Stimulated activated naive CD4-positive, alpha-beta T cell treated with Interleukin-2 at 50 U/mL for 16 hours (primary cell): ENCODE measurements at places on chromosomes 5 and 9.

GRCh38 chr9:33797837-33798236 is 2.5 kb downstream of the PRSS3 start:
- DNase-seq = no peak

- no peak for DNase-seq
Observed at GRCh38 chr5:106797996-106798395, 872.7 kb downstream of the EFNA5 start.

GRCh38 chr9:36866840-36867239 is 167.2 kb downstream of the PAX5 start:
- no peak for DNase-seq

- DNase-seq = no peak
Observed at GRCh38 chr5:94024101-94024500, 282.7 kb upstream of the POU5F2 start.

- no peak for DNase-seq
Observed at GRCh38 chr5:2223303-2223702, 340.6 kb upstream of the IRX4 start.

- DNase-seq = no peak
Observed at GRCh38 chr5:72937517-72938061, 18.3 kb upstream of the FCHO2 start.

GRCh38 chr9:13718539-13718938 is 439.0 kb upstream of the MPDZ start:
- DNase-seq = no peak

DNA sequence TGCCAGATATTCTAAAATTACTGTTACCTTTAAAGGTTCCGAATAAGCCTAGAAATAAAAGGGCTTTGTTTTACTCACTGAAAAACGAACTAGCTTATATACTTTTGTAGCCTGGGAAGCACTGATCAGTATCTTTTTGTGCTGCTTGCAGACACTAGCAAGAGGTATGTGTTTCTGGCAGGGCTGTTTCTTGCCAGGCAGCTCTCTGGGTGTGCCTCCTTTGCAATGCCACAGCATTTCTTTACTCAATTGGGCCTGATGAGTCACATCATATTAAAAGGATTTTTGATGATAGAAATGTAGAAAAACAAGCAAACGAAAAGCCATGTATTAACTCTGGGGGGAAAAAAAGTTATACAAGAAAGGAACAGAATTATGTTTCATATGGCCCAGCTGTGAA is 35.6 kb downstream of the CD180 start:
- peak; percentile 27 for DNase-seq

DNA sequence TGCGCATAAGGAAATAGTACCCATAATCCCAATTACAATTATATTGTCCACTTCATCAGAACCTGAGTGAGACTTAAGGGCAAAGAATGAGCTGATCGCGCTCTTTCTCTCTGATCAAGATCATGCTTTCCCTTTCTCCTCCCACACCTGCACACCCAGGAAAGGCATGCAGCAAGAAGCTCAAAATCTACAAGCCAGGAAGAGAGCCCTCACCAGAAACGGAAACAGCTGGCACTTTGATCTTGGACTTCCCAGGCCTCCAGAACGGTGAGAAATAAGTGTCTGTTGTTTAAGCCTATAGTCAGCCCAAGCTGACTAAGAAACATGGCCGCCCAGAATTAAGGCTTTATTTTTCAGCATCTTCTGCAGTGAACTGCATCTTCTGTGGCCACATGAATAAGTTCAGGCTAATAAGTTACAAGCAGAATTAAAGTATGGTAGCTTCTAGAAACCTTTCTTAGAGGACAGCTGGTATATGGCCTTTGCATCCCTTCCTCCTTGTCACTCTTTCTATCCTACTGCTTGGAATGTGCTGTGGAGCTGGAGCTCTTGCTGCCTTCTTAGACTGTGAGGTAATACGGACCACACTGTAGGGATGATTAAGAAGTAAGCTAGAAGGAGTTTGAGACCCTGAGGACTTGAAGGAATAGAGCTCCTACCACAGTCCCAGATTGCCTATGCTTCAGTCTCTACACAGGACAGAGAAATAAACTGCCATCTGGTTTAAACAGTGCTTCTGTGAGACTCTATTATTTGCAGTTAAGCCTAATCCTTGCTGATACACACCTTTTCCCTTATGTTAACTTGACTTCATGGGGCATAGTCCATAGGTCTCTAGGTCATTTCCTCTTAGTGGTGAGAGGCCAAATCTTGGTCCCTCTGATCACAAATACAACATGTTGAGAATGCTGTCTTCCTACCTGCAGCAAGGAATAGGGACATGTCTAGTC is 17.2 kb downstream of the OR2S2 start:
- peak; percentile 9 for DNase-seq

GRCh38 chr5:180206993-180207392 is 2.0 kb downstream of the RASGEF1C start:
- no peak for DNase-seq

DNA sequence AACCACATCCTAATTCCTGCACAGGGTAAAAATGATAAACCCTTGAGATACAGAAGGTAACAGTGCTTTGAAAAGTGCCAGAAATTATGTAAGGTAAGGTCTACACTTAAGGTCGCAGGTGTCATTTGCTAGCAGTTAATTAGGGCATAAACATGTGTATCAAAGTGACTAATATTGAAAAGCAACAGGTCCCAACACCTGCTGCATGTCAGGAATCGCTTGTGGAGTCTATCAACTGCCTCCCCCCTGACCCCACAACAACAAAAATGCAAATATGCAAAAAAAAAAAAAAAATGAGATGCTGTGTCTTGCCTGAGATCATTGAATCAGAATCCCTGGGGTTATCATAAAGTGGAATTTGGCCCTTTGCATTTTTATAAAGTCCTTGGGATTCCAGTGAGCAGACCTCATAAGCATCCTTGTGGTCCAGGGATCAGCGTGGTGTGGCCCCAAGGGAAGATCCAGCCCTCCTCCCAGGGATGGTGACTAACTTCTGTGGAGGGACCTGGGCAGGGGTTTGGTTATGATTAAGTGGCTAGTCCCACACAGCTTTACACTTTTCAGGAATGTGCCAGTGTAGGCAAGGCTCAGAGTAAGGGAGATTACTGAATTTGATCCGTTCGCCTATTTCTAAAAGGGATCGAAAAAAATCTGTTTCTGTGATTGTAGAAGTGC is 92.5 kb upstream of the TNFSF8 start:
- no peak for DNase-seq

- DNase-seq = no peak
Observed at GRCh38 chr5:57491369-57491965, 8.9 kb upstream of the ACTBL2 start.

GRCh38 chr9:88477300-88477751 is 57.7 kb upstream of the NXNL2 start:
- DNase-seq = no peak

GRCh38 chr9:33332011-33332410 is 41.7 kb downstream of the NFX1 start:
- DNase-seq = no peak

- peak; percentile 64 for DNase-seq
Observed at GRCh38 chr9:33466565-33467495, 6.9 kb downstream of the NOL6 start.

DNA sequence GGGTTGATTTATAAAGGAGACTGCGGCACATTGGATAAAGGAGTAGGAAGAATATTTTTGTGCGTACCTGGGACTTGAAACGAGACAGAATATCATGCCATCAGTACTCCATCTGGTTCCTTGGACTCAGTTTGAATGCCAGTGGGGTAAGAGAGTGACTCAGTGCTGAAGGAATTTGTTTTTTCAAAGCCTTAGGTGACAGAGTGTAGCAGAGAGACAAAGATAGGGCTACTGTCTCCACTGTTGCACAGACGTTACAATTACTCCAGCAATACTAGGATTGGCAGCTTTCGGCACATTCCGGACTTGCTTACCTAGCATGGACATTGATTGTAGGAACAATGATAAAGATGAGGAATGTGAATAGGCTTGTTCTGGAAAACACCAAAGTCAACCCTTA is 250.7 kb downstream of the KCTD16 start:
- no peak for DNase-seq

- DNase-seq = peak; percentile 56
Observed at GRCh38 chr5:68287976-68288706, 72.6 kb downstream of the PIK3R1 start.

DNA sequence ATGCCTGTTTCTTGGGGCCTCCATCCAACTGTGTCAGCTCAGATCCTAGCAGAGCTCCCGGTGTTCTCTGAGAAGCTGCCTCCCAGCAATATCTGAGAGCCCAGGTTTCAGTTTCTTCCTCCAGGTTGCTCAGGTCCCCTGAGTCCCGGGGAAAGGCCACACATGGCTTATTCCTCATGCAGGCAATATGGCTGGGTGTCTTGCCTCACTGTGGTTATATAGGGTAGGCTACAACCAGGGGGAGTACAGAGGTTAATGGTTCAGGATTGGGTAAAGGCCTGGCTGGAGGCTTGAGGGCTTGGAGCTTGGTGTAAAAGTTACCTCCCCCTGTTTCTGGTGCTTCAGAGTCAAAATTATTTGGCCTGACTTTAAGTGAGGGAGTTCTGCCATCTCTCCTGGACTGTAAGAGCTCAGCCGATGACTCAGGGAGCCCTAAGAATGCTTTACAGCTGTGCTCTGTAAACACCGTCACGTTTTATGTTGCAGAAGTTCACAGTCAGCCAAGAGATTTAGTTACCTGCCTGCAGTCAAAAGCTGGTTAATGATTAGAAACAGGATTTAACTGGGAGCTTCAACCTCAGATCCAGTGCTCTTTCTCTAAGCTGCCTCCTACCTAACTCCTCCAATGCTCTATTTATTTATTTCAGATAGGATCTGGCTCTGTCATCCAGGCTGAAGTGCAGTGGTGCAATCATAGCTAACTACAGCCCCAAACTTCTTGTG is 24.3 kb upstream of the UBAP2 start:
- DNase-seq = no peak

- DNase-seq = no peak
Observed at GRCh38 chr5:158966716-158967115, 133.0 kb downstream of the EBF1 start.

GRCh38 chr9:107127608-107128007 is 155.5 kb upstream of the RAD23B start:
- no peak for DNase-seq

DNA sequence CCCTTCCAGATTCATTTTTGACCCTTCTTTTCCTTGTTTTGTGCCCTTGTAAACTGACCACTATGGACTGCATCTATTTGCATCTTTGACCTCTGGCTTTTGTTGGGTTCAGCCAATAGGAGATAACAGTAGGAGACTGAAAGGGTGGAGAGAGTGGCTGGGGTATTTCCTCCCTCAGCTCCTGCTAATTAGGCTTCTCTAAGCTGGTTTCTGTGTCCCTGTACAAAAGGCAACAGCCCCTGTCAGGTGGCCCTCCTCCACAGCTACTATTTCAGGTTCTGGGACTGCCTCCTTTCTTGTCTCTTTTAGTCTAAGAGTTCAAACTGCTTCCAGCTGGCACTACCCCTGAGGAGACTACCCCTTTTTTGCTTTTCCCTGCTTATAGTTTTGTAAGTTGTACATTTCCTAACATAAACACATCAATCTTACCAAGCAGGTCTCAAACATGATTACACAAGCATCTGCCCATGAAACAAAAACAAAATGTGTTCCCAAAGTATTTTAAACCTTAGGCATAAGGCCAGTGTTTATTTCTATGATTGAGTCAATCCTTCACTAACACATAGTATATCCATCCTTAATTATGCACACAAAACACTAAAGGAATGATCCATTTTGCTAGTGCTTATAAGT is 262.0 kb upstream of the TRPM3 start:
- DNase-seq = no peak
